Putamen (tissue), 1 donor: ENCODE measurements at places on chromosomes 13 and 19.

DNA sequence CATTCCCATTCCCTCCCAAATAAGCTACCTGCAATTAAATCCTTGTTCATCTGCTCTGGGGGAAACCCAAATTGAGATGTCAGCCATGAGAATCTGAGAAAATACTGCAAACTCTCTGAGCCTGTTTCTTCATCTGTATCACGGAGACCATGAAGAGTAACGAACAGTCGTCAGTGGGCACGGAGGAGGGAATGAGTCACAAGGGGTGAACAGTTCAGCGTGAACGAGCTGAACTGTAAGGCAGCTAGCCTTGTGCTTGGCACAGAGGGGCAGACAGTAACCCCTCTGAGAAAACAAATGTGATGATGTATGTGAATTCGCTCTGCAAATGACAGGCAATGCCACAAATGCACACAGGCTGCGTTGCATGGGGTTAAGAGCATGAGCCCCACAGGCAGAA is 288.7 kb downstream of the FOXO1 start:
- no peak for DNase-seq

DNA sequence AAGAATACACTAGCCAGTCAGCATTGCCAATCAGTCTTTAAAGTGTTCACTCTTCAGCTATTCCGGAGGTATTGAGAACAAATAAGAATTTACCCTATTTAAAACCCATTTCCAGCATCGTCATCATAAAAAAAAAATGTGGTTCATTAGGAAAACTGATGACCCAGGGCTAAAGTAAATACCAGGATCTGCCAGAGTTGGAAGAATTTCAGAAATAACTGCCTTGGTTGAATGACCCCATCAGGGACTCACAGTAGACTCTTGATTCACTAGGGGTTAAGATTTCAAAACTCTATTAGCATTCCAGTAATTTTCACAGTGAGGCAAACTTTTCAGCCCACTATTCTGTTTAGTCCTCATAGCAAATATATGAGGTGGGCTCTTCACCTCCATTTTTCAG is 377.0 kb downstream of the ITGBL1 start:
- DNase-seq: no peak

DNA sequence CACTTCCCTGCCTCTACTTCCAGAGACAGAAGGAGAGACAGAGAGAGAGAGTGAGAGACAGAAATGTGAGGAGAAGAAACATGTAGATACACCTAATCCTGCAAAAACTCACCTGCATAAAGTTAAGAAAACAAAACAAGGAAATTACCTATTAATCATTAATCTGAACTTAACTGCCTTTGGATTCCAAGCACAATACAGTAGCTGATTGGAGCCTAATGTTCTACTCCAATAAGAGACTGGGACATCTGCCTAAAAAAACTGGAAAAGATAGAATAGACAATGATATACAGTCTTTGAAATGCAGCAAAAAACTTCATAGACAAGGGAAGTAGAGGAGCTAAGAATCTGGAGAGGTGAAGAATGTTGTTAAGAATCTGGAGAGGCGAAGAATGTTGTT is 910.2 kb upstream of the SLC10A2 start:
- no peak for DNase-seq

DNA sequence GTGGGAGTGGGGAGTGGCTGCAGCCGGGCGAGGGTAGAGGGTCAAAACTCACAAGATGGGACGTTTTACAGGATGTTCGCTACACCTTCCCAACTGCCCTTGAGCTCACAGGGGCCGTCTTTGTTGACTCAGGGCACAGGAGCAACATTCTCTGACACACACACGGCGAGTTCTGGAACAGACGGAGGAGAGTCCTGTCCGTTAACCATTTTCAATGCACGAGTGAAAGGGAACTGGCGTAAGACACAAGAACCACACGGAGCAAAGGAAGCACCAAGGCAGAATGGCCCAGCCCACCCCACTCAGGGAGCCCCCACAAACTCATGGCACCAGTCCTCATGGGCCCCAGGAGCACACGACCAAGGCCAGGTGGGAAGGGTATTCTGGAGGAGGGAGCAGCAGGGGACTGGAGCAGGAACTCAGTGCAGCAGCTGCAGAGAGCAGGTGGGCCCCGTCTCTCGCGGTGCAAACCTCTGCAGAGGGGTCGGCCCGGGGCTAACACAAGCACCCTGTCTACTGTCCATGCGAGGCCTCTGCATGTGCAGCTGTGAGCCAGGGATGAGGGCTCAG is 37.9 kb upstream of the ISYNA1 start:
- no peak for DNase-seq
